ENCODE measurements at places on chromosomes 1 and 21.

DNA sequence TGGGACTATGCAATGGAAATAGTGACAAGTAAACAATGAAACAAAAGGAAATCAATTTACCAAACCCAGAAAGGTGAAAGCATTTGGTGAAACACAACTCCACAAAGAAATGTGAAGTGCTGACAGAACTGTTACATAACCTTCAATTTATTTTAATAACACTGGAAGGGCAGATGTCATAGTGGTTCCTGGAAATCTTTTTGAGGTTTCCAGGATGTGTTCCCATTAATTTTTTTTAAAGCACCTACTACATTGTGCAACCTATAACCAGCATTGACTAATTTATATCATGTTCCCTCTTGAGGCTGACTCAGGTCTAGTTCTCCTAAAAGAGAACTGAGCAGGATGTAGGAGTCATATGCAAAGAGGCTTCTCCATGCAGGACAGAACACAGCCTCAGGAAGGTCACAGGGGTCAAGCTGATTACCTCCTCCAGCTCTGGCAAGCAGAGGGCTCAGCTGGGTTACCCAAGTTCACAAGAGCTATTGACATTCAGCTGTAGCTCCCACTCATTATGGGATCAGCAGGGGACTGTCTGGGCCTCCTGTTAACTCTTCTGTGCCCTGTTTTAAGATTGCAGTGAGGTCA lies 157.1 kb upstream of the NRIP1 start:
- peak; percentile 58 for DNase-seq

GRCh38 chr21:40166291-40166843 lies 299.1 kb downstream of the PCP4 start:
- DNase-seq, result no peak

- DNase-seq, result peak; percentile 41
Measured at GRCh38 chr1:200041337-200042118, 14.0 kb downstream of the NR5A2 start.

GRCh38 chr1:214228976-214229375 lies 52.0 kb upstream of the SMYD2 start:
- no peak for DNase-seq

DNA sequence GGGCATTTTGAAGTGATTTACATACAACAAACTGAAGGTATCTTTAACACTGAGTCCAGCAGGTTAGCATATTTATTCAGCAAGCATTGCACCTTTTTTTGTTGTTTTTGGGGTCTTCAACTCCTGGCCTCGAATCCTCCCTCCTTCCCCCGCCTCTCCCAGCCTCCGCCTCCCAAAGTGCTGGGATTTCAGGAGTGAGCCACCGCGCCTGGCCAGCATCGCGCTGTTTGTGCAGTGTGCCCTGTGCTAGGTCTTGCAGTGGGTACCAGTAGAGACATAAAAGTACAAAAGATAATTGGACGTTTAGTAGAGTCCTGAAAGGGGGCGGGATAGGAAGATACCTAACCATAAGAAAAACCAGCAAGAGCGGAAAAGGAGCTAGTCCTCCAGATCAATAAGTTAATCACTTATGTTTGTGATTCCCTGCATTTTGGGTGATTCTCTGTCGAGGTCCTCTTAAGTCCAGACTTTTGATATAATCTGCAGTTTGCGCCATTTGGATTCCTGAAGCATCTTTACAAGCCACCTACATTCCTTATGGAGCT lies 111.8 kb downstream of the OSBPL9 start:
- peak; percentile 24 for DNase-seq

GRCh38 chr1:222225316-222225691 lies 322.6 kb downstream of the HHIPL2 start:
- no peak for DNase-seq

GRCh38 chr1:215118081-215118480 lies 35.5 kb downstream of the KCNK2 start:
- DNase-seq, result no peak

GRCh38 chr1:225737866-225738265 lies 39.8 kb upstream of the SRP9 start:
- DNase-seq, result no peak

- no peak for DNase-seq
Measured at GRCh38 chr1:1892079-1892762, 1.3 kb upstream of the GNB1 start.

- no peak for DNase-seq
Measured at GRCh38 chr1:243740255-243740999, 109.6 kb downstream of the AKT3 start.

DNA sequence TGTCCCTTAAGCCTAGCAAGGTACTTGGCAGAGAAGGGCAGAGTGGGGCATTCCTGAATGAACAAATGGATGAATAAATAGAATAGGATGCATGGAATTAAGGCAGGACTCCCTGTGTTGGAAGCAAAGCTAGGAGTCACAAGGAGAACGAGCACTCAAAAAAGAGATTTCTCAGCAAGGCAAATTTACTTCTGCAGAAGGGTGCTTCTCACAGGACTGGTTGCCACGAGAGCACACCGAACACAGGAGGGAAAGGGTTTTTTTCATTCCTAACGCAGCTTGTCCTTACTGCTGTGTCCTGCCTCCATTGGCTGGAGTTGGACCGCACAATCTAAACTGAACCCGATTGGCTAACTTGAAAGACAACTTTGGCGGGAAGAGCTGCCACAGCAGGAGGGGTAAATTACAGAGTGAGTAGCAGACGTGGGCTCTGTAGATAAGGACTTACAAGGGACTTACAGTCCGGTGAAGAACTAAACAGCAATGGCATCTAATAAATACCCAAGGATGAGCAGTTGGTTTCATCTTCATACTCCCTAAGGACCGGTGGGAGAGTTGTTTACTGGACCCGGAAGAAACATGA lies 52.4 kb downstream of the KIF26B start:
- DNase-seq, result no peak

GRCh38 chr1:77978293-77978968 lies 441 bp downstream of the FUBP1 start:
- DNase-seq, result peak; percentile 40

DNA sequence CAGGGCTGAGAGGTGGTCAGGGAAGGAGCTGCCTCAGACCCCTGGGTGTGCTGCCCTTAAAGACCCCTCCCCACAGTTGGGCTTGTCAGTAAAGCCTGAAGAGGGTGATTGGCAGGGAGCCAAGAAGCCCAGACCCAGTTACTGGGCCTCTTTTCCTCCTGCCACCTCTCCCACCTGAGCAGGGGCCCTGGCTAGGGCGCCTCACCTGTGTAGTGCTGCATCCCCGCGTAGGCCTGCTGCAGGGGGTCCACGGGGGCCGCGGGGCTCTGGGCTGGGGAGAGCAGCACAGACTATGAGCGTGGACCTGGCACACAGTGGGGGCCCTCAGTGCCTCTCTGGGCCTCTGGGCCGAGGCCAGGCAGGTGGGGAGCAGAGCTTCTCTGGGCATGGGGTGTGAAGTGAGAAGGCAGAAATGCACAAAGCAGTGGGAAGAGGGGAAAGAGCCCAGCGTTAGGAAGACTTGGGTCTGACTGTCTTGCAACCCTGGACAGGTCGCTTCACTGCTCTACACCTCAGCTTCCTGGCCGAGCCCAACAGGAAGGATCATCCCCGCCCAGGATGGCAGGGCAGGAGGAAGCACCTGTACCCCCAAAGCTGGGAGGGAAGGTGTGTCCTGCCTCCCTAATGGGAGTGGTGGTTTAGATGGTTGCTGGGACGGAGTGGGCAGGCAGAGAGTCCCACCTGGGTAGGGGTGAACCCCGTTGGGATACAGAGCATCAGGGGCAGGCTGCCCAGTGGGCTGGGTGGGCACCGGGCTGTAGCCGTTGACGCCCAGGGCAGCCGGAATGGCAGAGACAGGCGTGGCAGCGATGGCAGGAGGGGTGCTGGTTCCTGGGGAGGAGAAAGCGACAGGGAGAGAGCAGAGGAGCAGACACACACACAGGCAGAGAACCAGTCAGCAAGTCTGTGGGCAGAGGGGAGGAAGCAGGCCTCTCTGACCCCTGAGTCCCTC lies 9.9 kb downstream of the CELF3 start:
- no peak for DNase-seq

GRCh38 chr1:230375780-230376179 lies 50.4 kb downstream of the PGBD5 start:
- no peak for DNase-seq

DNA sequence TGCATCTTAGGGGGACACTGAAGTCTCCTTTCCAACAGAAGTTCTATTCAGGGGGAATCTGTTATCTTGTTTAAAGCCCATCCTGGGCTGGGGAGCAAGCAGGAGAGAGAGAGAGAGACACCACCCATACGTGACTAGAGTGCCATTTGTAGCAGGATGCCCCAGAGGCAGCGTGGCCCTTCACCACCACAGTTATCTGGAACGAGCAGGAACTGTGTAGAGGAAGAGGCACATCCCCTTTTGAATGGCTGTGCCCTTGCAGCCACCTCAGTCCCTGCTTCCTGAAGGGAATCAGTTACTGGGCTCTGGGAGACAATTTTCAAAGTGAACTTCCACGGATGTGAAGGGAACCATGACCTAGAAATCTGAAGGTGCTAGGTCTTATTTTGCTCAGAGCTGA lies 19.4 kb upstream of the LAMTOR5 start:
- DNase-seq, result no peak

GRCh38 chr1:217620814-217621213 lies 10.1 kb downstream of the GPATCH2 start:
- no peak for DNase-seq

GRCh38 chr1:19759740-19760089 lies 40.0 kb downstream of the TMCO4 start:
- no peak for DNase-seq

DNA sequence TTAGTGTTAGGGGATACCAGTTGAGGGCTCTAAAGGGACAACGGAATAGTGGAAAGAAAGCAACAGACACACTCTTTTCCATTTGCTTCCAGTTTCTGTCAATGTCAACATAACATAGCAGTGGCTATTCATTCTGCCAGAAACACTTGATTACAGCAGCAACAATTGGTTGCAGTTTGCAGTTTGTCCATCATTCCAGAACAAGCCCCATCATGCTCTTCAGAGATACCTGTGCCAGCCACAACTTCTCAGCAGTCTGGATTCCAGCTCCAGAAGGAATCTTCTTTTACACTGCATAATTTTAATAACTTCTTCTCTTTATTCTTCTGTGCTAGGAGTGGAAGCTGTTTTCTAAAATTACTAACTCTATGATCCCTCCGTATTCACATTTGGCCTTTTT lies 1521.4 kb downstream of the PLA2G4A start:
- DNase-seq, result no peak

- no peak for DNase-seq
Measured at GRCh38 chr21:34345091-34345871, 18.5 kb upstream of the KCNE2 start.

- DNase-seq, result no peak
Measured at GRCh38 chr1:214022810-214023425, 35.1 kb downstream of the PROX1 start.

DNA sequence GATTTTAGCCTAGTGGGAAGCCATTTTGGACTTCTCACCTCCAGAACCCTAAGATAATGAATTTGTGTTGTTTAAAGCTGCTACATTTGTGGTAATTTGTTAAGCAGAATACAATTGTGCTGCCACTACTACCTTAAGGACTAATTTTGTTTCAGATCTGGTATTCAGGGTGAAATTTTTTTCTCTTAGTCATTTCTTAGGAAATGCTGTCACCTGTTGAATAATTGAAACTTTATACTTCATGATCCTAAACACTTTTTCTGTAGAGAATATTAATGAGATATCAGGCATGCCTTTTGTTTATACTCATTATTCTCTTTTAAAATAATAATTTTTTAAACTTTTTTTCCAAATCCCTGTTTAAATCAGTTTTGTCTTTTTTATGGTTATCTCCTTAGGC lies 246.8 kb downstream of the TGFB2 start:
- no peak for DNase-seq

DNA sequence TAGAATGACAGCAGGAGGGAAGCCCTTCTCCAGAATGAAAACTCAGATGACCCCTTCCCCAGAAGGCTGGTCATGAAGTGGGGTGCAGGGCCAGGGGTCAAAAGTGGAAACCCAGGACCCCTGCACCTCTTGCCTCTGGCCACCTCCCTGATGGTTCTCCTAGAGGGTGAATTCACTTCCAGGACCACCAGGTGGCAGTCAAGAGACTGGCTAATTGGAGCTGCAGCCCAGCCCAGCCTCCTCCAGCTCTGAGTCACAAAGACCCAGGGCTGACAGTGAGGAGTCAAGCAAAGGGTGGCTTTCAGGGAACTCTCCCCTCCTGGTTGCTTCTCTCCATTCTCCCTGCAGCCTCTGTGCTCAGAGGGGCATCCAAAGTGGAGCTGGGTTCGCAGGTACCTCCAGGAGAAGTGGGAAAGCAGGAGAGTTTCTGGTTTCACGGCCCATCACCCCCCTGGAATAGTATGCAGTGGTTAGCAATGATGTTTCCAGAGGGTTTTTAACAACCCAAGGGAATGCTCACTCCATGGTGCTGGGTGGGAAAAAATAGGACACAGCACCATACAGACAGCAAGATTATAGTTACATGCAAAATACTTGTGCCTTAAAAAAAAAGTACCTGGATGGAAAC lies 6.1 kb upstream of the EPHB2 start:
- DNase-seq, result peak; percentile 86

GRCh38 chr21:26751305-26751704 lies 93.9 kb downstream of the ADAMTS1 start:
- DNase-seq, result no peak

DNA sequence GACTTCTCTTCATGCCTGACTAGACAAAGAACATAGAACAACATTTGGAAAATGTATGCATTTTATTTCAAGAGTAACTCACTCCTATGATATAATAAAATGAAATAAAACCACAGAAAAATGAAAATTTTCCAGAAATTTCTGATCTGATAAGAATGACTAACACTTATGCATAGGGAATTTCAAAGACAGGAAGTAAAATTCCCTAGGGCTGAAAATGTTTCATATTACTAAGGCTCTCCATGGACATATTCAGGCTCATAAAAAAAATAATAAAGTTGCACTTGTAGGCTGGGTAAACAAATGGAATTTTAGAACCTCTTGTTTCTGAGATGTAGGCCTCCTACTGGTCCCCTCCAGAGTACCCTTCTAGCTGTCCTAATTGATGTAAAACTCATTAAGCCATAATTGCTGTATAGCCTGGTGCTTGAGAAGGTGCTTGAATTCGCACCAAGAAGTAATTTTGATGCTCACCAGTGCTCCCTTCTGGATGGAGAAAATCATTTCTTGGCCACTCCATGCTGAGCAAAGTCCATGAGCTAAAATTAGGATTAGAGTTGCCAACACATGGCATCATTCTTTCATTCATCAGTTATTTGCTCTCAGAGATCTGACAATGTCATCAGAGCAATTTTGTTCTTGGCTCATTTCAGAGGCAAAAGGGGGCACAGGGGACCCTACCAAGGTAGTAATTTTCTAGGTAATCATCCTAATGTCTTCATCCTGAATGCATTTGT lies 641.0 kb upstream of the CAMK1G start:
- DNase-seq, result no peak

Measured in WTC11 (cell line).